ENCODE measurements at places on chromosomes 2 and 18.

GRCh38 chr2:45496869-45497268 is 114.2 kb downstream of the SRBD1 start:
- DNase-seq = no peak

GRCh38 chr2:39124746-39125057 is 3.9 kb upstream of the SOS1 start:
- no peak for DNase-seq

- DNase-seq = no peak
Observed at GRCh38 chr2:236415684-236416444, 151.7 kb upstream of the ASB18 start.

DNA sequence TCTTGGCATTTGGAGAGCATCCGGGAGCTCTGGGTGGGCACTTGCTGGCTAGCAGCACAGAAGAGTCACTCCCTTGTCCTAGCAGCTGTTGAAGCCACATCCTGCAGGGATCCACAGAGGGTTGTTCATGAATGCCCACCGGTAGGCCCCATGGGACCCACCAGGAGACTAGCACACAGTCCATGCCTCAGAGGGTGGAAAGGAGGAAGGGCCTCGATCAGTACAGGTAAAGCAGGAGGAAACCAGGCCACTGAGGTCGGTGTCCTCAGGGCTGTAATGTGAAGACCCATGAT is 205.8 kb downstream of the SEPTIN10 start:
- DNase-seq = no peak

DNA sequence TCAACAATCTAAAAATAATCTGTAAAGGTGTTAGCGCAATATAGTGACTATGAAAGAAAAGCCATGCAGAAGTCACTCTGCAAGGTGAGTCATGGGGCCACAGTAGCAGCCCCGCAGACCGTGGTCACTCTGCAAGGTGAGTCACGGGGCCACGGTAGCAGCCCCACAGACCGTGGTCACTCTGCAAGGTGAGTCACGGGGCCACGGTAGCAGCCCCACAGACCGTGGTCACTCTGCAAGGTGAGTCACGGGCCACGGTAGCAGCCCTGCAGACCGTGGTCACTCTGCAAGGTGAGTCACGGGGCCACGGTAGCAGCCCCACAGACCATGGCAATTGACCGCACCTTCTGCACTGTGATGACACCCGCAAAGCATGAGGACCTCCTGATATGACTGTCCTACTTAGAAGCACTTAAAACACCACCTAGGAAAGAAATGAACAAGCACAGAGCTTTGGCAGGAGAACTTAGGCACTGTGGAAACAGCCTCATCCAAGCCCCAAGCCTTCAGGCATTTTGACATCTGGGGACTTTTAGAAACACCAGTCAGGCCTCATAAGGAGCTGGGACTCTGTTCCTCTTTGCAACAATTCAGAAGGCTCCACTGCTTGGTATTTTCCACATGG is 70.1 kb downstream of the LDLRAD4 start:
- no peak for DNase-seq

GRCh38 chr2:32976409-32977063 is 29.8 kb downstream of the LTBP1 start:
- no peak for DNase-seq

DNA sequence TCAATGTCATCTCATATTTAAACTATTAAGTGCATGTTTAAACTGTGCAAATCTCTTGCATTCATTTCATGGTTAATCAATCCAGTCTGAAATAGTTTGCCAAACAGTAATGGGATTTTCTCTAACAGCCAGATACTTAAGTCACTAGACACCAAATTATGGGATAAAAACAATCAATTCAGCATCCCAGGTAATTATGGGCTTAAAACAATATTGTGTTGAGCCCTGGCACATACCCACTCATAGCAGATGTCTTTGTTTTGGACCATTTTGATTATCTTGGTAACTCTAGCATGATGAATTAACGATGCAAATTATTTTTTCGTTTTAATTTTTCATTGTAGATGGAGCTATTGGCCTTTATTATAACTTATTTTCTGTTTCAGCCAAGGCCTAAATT is 118.5 kb upstream of the CD302 start:
- DNase-seq = no peak
